ENCODE measurements at places on chromosomes 6 and 20. TPM values are rescaled to one million over a fixed set of nuclear protein-coding genes. Genes with fewer than 3 reads are reported as not detected.
A peak's percentile ranks its signal among the peaks of the same experiment; 100 is the strongest.

The RAET1L gene
- 2.8 TPM for total RNA-seq

GRCh38 chr6:85677234-85677956 lies 34.7 kb upstream of the SYNCRIP start:
- peak; percentile 55 for DNase-seq

- no peak for DNase-seq
These were observed 58.7 kb downstream of the BCKDHB start for GRCh38 chr6:80165143-80165542.

- no peak for DNase-seq
These were observed 7.0 kb downstream of the SYNGAP1 start for GRCh38 chr6:33426590-33427511.

DNA sequence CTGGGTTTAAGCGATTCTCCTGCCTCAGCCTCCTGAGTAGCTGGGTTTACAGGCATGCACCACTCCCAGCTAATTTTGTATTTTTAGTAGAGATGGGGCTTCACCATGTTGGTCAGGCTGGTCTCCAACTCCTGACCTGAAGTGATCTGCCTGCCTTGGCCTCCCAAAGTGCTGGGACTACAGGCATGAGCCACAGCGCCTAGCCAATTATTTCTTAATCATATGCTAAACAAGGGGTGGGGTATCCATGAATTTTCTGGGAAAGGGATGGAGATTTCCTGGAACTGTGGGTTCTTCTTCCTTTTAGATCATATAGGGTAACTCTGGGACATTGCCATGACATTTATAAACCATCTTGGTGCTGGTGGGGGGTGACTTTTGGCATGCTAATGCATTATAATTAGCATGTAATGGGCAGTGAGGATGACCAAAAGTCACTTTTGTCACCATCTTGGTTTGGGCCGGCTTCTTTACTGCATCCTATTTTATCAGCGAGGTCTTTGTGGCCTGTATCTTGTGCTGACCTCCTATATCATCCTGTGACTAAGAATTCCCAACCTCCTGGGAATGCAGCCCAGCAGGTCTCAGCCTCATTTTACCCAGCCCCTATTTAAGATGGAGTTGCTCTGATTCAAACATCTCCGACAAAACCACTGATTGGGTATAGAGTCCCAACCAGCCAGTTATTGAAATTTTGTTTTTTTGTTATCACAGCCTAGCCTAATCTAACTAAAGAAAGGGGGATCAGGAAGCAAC lies 29.9 kb upstream of the DDR1 start:
- DNase-seq = no peak

Data from skin of body (tissue), 3 donors.